ENCODE measurements at places on chromosomes 2 and 18.

DNA sequence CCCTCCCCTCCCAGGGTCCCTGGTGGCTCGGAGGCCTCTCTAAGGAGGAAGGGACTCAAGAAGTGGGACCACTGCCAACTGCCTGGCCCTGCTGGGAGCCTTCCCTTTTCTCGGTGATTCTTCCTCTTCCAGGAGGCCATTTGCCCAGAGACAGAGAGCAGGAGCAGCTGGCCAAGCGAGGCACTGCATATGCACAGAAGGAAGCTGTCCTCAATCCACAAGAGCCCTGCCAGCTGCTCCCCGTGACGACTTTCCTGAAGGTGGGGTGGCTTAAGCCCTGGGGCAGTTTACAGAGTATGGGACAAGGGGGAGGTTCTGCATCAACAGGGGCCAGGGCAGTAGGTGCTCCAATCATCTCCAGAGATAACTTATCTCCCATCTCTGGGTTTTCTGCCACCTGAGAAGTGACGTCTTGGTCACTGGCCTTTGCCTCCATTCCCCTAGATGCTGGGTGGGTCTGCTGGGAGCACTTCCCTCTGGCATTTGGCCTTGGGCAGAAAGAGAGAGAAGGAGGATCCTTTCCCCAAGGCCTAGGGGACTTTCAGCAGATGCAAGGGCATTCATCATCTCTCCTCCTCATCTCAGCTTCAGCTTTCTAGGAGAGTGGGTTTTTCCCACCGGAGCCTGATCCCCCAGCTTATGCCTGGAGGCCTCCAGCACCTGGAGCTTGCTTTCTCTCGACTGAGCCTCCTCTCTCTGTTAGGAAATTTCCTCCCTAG lies 28.5 kb downstream of the CIB4 start:
- DNase-seq = peak; percentile 53

GRCh38 chr2:61419570-61419969 lies 51.3 kb downstream of the USP34 start:
- DNase-seq = no peak

GRCh38 chr18:27040796-27041195 lies 144.3 kb downstream of the CHST9 start:
- DNase-seq = no peak

GRCh38 chr2:62306751-62307468 lies 111.0 kb downstream of the B3GNT2 start:
- no peak for DNase-seq

DNA sequence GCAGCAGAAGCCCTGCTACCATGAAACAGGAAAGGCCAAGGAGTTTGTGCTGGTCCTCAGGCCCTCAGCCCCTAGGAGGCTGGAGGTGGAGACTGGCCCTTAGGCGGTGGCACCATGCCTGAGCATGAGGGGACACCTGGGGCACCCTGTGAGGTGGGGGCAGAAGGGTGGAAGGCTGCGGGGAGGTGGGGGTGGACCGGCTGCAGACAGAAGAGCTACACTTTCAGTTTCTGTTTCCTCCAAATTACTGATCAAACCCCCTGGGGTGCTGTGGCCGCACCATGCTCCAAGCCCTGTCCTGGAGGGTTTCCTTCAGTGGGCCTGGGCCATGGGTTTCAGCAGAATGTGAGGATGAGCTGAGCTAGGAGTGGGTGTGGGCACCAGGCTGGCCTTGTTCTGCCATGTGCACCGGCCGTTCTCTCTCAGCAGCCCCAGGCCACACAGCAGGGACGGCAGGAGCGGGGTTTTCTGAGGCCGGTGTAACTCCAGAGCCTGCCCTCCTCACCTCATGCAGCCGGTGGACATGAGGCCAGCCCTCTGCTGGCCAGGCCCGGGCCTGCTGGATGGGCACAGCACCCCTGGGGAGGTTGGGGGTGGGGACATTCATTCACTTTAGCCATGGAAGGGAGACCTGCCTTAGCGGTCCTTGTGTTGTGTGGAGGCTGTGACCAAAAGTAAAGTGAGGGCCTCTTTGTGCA lies 51.5 kb downstream of the PLEKHB2 start:
- DNase-seq = no peak

DNA sequence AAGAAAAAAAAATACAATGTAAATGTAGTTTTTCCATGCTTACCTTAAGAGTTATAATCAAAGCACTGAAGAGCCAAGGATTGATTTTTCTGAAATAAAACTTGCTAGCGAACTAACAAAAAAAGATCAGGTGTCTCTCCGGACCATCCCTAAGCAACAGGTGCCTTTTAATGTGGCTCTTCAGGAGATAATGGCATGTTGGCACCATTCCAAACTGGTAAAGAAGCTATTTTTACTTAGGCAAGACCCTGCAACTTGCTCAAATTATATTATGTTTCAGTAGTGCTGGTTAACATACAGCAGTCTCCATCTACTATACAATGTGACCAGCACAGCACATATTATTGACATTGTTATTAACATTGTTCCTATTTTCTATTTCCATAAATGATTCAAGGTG lies 2.3 kb upstream of the GCC2 start:
- no peak for DNase-seq

- DNase-seq = no peak
Observed at GRCh38 chr2:197862246-197862955, 58.0 kb downstream of the PLCL1 start.

DNA sequence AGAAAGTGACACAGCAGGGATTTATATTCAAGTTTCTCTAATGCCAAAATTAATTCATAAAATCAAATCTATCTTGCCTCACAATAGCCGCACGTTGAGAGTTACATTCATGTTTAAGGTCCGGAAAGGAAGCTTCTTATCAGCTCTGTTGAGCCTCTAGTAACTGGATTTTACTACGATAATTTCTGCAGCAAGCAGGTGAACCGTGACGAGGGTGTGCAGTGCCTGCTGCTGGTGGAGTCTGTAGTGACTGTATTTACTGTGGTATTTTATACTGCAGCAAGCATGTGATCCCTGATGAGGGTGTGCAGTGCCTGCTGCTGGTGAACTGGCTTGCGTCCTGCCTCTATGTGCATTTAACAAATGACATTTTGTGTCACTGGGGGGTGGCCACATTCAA lies 120.0 kb downstream of the SNTG2 start:
- no peak for DNase-seq

GRCh38 chr2:1660656-1661640 lies 83.4 kb downstream of the PXDN start:
- DNase-seq = peak; percentile 3

GRCh38 chr2:240462707-240463273 lies 27.3 kb downstream of the GPC1 start:
- peak; percentile 14 for DNase-seq

DNA sequence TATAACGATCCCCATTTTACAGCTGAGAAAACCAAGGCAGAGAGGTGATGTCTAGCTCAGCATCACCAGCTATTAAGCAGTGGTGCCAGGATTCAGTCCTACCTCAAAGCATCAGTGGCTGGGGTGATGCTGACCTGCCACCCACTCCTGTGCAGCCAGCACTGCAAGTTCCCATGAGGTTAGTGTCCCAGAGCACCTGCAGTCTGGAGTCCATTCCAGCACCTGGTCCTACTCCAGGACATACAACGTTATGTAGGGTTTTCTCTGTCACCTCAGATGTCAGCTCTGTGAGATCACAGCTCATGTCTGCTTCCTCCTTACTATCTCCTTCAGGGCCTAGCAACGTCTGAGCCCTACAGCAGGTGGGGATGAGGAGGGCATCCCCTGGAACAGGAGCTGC lies 328.0 kb upstream of the HS6ST1 start:
- DNase-seq = no peak

GRCh38 chr18:30334781-30335180 lies 707.8 kb downstream of the DSC3 start:
- no peak for DNase-seq

DNA sequence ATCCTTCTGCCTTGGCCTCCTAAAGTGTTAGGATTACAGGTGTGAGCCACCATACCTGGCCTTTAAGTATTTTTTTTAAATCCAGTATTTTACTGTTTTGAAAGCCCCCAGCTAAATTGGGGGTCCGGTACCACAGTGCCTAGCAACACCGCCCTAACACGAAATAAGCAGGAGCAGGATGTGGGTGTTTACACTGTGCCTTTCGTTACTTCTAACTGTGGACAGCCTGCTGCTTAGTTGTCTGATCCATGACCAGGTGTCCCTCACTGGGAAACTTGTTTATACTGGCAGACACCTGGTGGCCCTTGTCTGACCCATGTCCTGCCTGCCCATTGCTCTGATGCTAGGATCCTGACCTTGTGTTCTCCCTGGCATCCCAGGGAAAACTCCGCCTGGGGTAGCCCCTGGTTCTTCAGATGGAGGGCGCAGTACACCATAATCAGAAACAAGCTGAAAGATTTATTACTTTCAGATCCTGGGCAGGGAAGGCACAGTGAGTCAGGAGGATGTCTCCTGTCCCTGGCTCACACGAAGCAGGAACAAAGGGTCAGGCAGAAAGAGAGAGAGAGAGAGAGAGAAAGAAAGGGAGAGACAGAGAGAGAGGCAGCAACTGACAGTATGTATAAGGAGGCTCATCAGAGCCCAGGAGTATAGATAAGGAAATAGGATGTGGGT lies 55.7 kb downstream of the NCAPH start:
- no peak for DNase-seq

DNA sequence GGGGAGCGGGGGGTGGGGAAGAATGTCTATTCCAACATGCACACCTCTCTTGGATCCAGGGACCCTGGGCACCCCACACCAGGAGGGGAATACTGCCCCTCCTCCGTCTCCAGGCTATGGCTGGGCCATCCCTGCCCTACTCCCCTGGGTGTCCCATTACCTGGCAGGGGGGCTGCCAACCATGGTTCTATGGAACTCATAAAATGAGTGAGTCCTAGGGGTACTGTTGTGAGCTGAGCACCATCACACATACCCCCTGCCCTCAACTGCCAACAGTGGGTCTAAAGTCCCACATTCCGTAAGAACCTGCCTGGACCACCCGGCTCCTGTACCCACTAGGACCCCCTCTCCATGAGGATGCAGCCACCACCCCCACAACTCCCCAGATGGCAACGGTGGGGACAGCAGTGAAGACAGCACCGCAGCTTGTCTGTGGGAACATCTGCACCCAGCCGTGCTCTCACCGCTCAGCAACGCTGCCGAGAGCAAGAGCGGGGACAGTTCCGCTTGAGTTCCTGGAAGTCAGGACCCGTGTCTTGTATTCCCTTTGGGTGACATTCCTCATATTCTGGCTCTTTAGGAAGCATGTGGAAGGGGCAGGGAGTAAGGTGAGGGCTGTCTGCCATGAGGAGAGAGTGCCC lies 41.5 kb downstream of the BIN1 start:
- DNase-seq = no peak

DNA sequence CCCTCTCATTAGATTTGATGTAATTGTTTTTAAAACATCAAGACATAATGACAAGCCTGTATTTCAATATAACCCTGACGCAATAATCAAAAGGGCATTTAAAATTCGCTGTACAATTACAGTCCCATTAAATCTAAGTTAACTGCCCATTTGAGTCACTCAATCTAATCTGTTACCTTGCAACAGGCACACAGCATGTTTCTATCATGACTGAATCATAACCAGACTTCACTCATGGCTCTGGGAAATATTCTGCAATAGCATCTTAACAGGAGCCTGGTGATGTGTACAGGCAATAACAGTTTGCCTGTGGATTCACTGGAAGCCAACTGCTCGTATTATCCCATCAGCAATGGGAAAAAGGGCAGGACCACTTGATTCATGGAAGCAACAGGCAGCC lies 142.3 kb upstream of the NCKAP5 start:
- no peak for DNase-seq

- no peak for DNase-seq
Observed at GRCh38 chr18:56197241-56197859, 441.0 kb downstream of the TXNL1 start.

- DNase-seq = no peak
Observed at GRCh38 chr2:135203944-135204343, 151.9 kb downstream of the RAB3GAP1 start.

GRCh38 chr2:122899614-122900013 lies 1125.5 kb upstream of the CNTNAP5 start:
- no peak for DNase-seq

- no peak for DNase-seq
Observed at GRCh38 chr2:224084266-224084892, 45.3 kb upstream of the SERPINE2 start.

DNA sequence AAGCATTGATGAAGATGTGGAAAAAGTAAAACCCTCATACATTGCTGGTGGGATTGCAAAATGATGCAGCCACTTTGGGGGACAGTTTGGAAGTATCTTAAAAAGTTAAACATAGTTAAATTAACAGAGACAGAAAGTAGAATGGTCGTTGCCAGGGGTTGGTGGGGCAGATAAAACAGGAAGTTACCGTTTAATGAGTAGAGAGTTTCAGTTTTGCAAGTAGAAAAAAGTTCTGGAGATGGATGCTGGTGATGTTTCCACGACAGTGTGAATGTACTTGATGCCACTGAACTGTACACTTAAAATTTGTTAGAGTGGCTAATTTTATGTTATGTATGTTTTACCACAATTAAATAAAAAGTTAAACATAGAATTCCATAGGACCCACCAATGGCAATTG lies 44.5 kb upstream of the EGR4 start:
- no peak for DNase-seq

- DNase-seq = no peak
Observed at GRCh38 chr2:67268797-67269196, 128.3 kb upstream of the ETAA1 start.

GRCh38 chr2:226759768-226760167 lies 39.9 kb downstream of the IRS1 start:
- DNase-seq = no peak

- DNase-seq = no peak
Observed at GRCh38 chr2:2572393-2573204, 241.5 kb upstream of the MYT1L start.

DNA sequence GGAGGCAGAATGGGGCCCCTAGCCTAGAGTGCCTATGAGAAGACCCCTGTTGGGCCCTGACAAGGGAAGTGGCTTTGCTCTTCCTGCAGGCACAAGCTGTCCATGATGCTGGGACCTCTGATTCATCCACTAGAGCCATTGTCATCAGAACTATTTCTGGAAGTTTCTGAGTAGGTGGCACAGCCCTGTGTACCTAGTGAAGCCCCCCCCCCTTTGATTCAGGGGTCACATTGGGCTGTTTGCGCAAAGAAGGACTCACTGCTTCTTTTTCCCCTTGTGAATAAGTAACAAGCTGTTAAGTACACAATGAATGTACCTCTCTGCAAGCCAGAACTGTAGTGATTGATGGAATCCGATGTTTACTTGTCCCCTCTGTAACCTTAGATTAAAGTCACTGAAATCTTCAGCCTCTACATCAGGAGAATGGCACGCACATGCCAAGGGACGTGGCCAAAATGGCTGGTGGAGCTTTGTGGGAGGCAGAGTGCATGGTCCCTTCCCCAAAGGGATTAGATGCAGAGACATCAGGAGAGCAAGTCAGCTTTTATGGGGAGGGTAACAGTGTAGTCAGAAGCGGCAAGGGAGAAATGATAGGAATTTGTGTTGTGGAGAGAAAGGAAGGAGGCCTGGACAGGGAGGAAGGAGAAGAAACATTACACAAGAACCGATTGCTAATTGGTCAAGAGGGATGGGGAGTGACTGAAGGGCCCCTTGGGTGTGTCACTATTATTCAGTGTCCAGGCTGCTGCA lies 267.6 kb upstream of the RAB12 start:
- DNase-seq = no peak

- peak; percentile 7 for DNase-seq
Observed at GRCh38 chr2:132009874-132010521, 151.8 kb downstream of the ANKRD30BL start.
